ENCODE measurements at places on chromosomes 1 and 21. TPM values are rescaled to one million over a fixed set of nuclear protein-coding genes. Genes with fewer than 3 reads are reported as not detected.

DNA sequence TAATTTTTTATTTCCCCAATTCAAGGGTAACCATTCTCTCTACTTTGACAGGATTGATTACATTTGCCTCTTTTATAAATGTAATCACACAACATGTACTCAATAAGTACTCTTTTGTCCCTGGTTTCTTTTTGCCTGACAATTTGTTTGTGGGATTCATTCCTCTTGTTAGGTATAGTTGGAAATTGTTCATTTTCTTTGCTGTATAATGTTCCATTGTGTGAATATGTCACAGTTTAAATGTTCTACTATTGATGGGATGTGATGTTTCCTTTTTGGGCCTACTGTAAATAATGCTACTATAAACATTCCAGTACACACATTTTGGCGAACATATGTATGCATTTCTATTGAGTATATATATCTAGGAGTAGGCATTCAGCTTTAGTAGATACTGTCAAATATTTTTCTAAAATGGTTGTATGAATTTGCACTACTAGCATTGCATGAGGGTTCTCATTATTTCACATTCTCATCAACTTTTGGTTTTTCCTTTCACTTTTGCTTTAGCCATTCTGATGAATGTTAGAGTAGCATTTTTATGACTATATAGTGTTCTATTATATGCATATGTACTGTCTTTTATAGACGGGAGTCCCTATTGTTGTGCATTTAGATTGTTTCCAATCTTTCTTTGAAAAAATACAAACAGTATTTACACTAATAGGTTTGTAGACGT lies 35.0 kb upstream of the PRKACB start:
- DNase-seq: no peak

DNA sequence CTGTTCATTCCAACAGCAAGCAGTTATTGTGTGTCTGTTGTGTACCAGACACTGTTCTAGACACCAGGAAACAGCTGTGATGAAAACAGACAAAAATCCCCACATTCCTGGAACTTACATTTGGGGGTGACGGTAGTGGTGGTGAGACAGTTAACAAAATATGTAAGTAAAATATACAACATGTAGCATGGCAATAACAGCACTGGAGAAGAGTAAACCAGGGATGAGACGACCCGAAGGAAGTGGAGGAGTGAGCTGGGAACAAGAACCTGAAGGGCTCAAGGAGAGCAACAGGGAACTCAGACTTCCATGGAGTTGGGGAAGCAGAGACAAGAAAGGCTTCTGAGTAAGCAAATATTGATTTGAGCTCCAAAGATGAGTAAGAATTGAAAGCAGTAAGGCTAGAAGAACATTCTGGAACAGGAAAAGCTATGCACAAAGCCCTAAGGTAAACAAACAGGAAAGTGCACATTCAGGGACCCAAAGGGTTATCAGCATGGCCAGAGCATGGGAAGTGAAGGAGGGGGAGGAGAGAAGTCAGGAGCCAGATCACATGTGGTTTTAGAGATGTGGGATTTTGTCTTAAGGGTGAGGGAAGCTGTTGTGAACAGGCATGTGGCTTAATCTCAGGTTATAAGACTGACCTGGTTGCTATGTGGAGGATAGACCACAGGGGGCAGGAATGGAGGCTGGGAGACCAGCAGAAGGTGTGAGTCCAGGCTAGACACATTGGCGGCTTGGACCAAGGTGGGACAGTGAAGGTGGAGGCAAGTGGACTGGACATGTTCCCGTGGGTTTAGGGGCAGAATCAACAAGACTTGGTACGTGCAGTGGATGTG lies 7.3 kb downstream of the CSF1 start:
- DNase-seq: no peak

DNA sequence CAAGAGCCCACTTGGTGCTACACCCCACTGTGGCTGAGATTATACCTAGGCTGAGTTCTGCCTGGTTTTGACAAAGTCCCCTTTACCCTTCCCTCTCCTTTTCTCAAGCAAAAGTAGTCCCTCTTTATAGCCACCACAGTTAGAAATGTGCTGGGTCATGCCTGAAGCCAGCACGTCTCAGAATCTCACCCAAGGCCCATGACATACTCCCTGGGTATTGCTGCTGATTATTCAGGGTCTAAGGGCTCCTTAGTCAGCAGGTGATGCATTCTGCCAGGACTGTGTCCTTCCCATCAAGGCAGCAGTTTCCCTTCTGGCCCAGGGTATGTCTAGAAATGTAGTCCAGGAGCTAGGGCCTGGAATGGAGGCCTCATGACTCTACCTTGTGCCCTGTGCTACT lies 67.3 kb upstream of the COX20 start:
- DNase-seq: no peak

DNA sequence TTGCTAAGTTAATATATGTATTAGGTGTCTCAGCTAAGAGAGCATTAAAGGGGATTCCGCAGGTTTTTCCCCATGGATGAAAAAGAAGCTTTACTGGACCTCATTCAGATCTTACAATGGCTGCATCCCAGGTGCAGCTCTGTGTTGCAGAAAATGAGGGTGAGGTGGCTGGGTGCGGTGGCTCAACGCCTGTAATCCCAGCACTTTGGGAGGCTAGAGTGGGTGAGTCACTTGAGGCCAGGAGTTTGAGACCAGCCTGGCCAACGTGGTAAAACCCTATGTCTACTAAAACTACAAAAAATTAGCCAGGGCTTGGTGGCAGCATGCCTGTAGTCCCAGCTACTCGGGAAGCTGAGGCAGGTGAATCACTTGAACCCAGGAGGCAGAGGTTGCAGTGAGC lies 58.5 kb upstream of the MORC3 start:
- DNase-seq: no peak

Gene KRTAP8-1
- not detected for total RNA-seq

GRCh38 chr1:36506276-36506920 lies 23.7 kb upstream of the CSF3R start:
- DNase-seq: no peak

Gene SIPA1L2
- total RNA-seq: 16.4 TPM

DNA sequence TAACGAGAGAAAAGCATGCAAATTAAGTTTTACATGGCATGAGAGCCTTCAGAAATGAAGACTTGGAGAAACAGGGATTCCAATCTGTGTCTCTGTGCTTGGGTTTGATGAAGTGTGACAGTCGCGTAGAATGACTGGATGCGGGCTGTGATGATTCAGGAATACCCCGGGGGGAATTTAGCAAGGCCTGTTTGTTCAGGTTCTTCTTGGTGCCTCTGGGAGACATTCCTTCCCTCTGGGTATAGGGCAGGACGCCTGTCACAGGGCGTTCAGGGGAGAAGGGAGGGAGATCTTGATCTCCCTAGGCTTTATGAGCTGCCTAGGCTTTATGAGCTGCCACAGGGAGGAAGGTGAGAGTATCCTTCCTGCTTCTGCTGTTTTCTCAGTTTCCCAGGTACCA lies 36.6 kb downstream of the DOP1B start:
- no peak for DNase-seq

DNA sequence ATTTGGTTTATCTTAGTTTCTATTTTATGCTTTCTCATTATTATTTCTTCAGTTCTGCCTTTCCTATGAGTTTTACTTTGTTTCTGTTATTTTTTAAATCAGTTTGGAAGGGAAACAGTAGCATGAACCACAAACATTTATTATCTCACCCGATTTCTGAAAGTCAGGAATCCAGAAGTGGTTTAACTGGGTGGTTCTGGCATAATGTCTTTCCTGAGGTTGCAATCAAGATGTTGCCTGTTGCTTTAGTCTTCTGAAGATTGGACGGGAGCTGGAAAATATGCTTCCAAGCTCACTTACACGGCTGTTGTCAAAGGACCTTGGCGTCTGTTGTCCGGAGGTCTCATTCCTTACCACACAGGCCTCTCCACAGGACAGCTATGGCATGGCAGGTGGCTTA lies 50.4 kb downstream of the SNRPE start:
- DNase-seq: peak; percentile 42

DNA sequence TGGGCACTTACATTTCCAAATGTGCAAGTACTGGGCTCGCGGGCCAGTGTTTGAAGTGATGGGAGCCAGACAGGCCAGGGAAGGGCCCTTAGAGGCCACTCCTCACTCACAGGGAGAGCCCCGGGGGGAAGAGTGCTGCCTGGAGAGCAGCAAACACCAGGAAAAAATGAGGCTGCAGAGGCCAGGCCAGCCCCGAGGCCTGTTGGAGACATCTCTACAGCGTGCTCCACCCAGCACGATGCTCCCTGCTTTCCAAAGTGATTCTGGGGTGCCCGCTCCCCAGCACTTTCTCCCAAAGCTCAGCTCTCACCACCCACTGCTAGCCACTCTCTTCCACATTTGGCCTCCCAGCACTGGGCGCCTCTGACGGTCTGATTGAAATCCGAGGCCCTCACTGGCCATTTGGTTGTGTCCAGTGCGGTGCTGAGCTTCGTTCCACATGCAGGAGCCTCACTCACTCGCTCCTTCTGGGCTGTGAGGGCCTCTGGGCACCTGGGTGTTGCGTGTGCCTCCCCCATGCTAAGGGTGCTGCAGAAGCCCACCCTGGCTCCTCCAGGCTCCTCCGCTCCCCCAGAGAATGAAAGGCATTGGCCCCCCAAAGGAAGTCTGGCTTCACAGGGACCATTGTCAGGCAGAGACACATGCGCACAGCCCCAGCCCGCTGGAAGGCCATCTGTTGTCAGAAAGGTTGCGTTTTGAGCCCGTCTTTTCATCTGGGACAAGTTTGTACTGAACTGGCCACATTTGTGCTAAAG lies 385.4 kb upstream of the VAMP3 start:
- no peak for DNase-seq

Gene GSTM1
- 24.3 TPM for total RNA-seq

DNA sequence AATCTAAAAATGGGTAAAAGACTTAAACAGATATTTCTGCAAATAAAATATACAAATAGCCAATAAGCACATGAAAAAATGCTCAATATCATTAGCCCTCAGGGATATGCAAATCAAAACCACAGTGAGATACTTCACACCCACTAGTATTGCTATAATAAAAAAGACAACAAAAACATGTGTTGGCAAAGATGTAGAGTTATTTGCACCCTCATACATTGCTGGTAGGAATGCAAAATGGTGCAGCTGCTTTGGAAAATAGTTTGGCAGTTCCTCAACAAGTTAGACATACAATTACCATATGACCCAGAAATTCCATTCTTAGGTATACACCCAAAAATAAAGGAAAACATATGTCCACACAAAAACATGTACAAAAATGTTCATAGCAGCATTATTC lies 30.2 kb downstream of the ZZZ3 start:
- DNase-seq: peak; percentile 66

DNA sequence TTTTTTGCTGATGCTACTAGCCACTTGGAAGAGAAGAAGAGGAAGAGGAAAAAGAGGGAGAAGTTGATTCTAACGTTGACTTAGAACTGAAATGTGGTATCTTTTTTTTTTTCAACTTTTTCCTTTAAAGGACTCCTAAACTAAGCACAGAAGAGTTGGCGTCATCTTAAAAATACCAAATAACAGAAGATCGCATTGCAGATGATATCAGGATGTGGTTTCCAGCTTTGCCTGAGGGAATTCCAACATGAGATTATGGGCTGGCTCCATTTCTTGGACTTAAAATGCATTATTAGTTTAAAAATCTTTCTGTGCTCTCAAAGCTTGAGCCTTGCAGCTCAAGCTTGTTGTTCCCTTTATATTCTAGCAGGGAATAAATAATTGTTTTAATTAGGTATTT lies 29.8 kb downstream of the WDR3 start:
- DNase-seq: peak; percentile 58

Gene DYNLT5
- total RNA-seq: 1.4 TPM

Gene SMPDL3B
- 0.09 TPM for total RNA-seq

GRCh38 chr1:231515748-231516147 lies 12.7 kb upstream of the TSNAX start:
- no peak for DNase-seq

GRCh38 chr1:246187834-246188372 lies 319.2 kb downstream of the SMYD3 start:
- no peak for DNase-seq

- DNase-seq: peak; percentile 59
These were observed 8.1 kb upstream of the LMX1A start for GRCh38 chr1:165364568-165365133.

- DNase-seq: peak; percentile 27
These were observed 647 bp downstream of the DESI2 start for GRCh38 chr1:244653439-244654107.

Gene RAP1GAP
- 0.09 TPM for total RNA-seq

GRCh38 chr1:20626098-20626427 lies 7.2 kb upstream of the PINK1 start:
- no peak for DNase-seq

Gene COL24A1
- 0.27 TPM for total RNA-seq

Gene CFHR2
- total RNA-seq: not detected

DNA sequence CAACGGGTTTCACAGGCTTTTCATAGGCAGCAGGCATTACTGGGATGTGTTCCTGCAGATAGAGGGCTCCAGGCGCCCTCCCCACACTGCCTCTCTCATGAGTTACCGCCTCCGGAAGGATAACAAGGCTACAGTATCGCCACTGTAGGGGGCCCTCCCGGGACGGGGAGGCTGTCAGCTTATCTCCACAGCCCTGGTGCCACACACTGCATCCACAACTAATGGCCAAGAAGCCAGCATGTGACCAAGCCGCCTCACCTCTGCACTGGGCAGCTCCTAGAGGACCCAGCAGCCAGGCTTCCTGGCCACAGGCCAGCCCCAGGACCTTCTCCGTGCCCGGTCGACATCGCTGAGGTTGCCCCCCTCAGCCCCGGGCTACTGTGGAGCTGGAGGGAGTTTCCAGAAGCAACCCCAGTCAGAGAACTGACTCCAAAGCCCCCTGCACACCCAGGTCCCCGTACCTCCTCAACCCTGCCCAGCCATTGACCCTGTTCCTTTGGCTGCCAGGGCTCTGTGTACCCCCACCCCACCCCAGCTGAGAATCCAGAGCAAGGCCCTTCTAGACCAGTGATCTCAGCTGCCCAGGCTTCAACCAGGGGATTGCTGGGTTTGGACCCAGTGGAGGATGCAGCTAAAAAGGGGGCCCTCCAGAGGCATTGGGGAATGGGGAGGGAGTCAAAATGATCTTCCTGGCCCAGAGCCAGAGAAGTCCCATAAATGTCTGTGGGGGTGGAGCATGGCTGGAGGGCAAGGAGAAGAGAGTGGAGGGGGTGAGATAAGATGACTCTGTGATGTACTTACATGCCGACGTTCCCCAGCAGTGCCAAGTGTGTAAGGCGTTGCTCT lies 45.0 kb downstream of the NEK2 start:
- peak; percentile 30 for DNase-seq

GRCh38 chr1:213296558-213296957 lies 245.5 kb downstream of the RPS6KC1 start:
- DNase-seq: peak; percentile 4

- DNase-seq: no peak
These were observed 21.5 kb downstream of the GJA5 start for GRCh38 chr1:147738739-147739476.
